ENCODE measurements at places on chromosomes 4 and X.

GRCh38 chrX:18927558-18927957, 56.4 kb downstream of the PHKA2 start:
- no peak for DNase-seq

GRCh38 chr4:55358668-55359067, 12.6 kb downstream of the SRD5A3 start:
- no peak for DNase-seq

DNA sequence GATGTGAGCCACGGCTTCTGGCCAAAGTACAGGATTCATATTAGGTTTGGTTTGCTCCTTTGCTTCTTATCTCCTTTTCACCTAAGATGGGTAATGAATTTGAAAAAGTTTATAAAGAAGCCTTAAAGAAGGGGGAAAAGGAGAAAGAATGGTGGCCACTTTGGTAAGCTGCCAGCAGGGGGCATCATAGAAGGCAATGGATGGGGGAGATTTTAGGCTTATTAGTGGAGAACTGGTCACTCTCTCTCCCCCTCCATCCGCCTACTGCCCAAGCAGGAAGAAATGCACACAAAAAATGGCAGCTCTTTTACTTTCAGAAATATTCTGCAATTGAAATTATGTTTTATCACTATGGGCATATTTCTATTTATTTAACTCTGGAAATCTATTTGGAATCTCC, 32.0 kb downstream of the SPARCL1 start:
- no peak for DNase-seq

- peak; percentile 67 for DNase-seq
These were observed 25.9 kb downstream of the PKD2 start for GRCh38 chr4:88033309-88033708.

GRCh38 chr4:164904336-164904735, 27.4 kb downstream of the APELA start:
- no peak for DNase-seq

GRCh38 chr4:2810388-2810787, 17.5 kb downstream of the SH3BP2 start:
- DNase-seq, result no peak

DNA sequence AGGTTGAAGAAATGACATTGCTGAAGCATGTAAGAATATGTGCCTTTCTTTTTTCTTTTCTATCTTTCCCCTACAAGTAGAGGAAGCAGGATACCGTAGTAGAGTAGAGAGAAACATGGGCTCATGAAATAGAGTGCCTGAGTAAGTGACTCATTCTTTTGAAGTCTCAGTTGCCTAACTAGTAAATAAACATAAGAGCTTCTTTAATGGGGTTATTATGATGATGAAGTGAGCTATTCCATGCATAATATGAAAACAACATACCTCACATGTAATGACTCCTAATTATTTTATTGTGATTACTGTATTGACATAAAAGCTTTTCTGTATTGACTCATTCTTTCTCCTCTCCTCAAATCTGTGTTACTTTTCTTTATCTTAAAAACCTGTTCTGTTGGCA, 1538.2 kb downstream of the TECRL start:
- no peak for DNase-seq

DNA sequence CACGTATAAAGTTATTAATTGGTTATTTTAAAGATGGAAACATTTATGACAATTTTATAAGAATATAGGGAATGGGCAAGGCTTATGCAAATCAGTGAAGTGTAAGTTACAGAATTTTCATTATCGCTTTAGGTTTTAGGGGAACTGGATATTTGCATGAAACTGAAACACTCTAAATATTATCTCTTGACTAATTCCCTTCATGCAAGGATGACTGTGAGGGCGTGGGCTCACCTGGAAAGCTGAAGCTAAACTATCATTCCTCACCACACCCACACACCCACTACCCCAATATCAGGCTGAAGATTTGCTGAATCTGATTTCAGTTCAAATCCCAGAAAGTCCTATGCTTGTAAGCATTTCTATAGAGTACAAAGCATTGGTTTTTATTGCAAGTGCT, 81.7 kb upstream of the ARHGAP24 start:
- DNase-seq, result no peak

- peak; percentile 9 for DNase-seq
These were observed 339.7 kb upstream of the PCDH7 start for GRCh38 chr4:30380404-30380998.

DNA sequence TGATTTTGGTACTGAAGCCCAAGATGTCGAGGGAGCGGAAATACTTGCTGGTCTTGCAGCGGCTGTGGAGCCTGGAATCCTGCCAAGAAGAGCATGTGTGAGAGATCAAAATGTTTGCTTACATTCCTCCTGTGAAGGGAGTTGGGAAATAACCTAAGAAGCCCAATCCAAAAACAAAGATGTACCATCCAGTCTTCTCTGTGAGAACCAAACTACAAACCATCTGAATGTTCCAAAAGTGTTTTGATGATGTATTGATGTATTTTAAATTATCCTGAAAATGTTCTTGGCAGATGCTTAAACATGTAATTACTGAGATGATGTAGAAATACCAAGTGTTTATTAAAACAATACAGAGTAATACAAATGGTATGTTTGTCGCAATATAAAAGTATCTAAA, 10.1 kb upstream of the ADH1A start:
- DNase-seq, result peak; percentile 13

- DNase-seq, result no peak
These were observed 12.3 kb downstream of the LRP2BP start for GRCh38 chr4:185383451-185383850.

All from cerebellar cortex (tissue), 1 donor.